Activated T-helper 1 cell treated with anti-CD3 and anti-CD28 coated beads, Interleukin-2, amount 50 U/mL, for 16 hours (primary cell): ENCODE measurements at places on chromosomes 12 and 14.

DNA sequence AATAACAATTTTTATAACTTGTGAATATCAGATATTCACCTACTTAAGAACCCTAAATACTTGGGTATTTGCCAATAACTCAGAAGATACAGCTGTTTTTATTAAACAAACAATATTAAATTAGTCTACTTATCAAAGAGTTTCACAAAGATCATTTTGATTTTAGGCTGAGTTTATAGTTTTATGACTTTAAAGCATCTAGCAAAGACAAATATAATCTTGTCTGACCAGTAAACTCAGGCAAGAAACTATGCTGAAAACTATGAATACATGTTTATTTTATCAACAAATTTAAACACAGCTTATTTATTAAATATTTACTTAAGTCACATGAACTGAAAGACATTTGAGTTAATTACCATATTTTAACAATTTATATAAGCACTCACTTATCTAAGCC lies 18.5 kb upstream of the SERPINA1 start:
- no peak for DNase-seq

GRCh38 chr12:132084621-132085290 lies 59.4 kb downstream of the DDX51 start:
- no peak for DNase-seq

- no peak for DNase-seq
Measured at GRCh38 chr14:56491299-56492285, 88.0 kb upstream of the TMEM260 start.

GRCh38 chr12:69688471-69689427 lies 10.4 kb downstream of the BEST3 start:
- no peak for DNase-seq

GRCh38 chr12:49170924-49171323 lies 18.0 kb downstream of the TUBA1A start:
- no peak for DNase-seq

GRCh38 chr12:5685935-5686334 lies 254.0 kb downstream of the NTF3 start:
- no peak for DNase-seq

- DNase-seq, result no peak
Measured at GRCh38 chr12:51012570-51013236, 13.5 kb downstream of the SLC11A2 start.
